ENCODE measurements at places on chromosomes 2 and 18. TPM values are rescaled to one million over a fixed set of nuclear protein-coding genes. Genes with fewer than 3 reads are reported as not detected.

DNA sequence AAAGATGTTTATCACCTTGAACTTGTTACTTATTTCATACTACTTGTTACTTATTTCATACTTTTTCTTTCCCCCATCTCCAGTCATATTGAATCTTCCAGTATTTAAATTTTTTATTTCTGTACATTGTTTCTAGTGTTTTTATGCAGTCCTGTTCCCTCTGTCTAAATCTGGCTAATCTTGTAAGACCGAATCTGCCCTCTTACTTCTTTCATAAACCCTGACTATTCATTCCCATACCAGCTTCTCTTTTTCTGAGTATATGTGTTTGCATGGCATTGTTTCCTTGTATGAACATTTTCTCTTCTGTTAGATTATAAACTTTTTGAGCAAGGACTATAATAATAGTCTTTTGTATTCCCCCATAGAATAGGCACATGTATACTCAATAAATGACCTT lies 131.7 kb downstream of the TAF4B start:
- DNase-seq, result no peak

DNA sequence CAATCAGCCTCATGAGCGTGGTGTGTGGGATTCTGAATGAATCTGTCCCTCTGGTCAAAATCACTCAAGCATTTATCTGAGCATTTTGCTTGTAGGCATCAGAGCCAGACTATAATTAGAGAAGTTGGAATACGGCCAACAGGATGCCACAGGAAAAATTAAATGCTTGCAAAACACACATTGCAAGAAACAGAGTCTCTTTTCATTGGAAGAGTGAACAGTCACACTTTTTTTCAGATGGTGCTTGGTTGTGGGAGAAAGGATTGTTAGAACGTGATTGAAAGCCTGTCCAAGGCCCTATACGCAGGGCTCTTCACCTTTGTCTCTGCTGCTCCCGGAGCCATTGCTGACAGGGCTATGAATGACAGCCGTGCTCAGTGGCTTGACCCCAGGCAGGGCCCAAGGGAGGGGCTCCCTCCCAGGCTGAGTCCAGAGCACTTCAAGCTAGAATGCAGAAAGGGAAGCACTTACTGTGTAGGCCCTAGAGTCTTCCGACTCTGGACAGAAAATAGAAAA lies 59.8 kb downstream of the SNTG2 start:
- no peak for DNase-seq

DNA sequence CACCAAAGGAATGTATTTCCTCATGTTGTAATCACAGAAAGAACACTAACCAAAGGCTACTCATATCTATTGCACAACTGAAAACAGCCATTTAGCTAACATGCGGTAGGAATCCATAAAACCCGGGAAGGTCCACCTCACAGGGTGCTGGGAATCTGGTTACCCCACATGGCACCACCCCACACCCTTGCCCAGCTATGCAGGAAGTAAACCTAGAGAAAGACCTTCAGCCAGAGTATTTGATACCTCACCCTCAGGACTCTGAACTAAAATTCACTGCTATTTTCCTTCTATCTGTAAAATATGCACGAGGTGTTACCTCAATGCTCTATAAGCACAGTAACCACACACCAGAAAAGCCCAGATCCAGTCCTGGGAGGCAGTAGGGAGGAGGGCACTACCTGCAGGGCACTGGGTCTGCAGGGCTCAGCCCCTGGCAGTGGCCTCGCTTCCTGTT lies 45.8 kb downstream of the PTPN2 start:
- peak; percentile 87 for DNase-seq

- DNase-seq, result peak; percentile 80
These were observed 6.9 kb upstream of the STAT1 start for GRCh38 chr2:191020742-191021381.

GRCh38 chr18:49652881-49653724 lies 91.2 kb downstream of the LIPG start:
- no peak for DNase-seq

Gene PLCD4
- 0.39 TPM for total RNA-seq

Gene DSG2
- total RNA-seq, result not detected
